ENCODE measurements at places on chromosomes 5 and 9.
A peak's percentile ranks its signal among the peaks of the same experiment; 100 is the strongest.

- no peak for DNase-seq
Measured at GRCh38 chr5:15371184-15371583, 128.8 kb upstream of the FBXL7 start.

DNA sequence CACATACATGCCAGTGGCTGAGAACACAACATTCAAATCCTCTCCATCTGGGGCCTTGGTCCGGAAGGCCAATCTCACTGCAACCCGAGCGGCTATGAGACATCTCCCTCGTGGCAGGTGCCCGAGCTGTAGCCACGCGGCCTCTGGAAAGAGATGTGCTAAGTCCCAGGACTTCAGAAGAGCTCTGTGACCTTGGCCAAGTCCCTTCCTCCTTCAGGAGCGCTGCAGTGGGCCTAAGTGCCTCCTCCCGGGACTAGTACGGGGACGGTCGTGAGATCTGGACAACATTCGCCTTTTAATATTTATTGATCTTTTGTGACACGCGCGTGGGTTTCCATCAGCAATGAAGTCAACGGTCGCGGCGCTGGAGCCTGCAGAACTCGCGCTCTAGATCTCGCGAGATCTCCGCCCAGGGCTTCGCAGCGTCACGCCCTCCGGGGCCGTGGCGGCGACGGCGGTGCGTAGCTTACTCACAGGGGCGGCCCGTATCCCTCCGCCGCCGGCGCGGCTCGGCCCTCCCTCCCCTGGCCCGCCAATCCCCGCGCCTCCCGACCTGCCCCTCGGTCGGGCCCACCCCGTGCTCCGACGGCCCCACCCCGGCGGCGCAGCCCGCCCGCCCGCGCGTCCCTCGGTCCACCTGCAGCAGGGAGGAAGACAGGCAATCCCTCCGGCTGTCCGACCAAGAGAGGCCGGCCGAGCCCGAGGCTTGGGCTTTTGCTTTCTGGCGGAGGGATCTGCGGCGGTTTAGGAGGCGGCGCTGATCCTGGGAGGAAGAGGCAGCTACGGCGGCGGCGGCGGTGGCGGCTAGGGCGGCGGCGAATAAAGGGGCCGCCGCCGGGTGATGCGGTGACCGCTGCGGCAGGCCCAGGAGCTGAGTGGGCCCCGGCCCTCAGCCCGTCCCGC is at the start of gene UBE2D2:
Gene UBE2D2, plus strand, starts transcription at position 588 of the 903 bp plus-strand sequence. CDS start 453 bp downstream, outside the sequence.
- peak; percentile 95 for DNase-seq

GRCh38 chr9:127446713-127447415 is 4.3 kb downstream of the RPL12 start:
- no peak for DNase-seq

- DNase-seq, result no peak
Measured at GRCh38 chr9:107394264-107394663, 95.3 kb downstream of the KLF4 start.

DNA sequence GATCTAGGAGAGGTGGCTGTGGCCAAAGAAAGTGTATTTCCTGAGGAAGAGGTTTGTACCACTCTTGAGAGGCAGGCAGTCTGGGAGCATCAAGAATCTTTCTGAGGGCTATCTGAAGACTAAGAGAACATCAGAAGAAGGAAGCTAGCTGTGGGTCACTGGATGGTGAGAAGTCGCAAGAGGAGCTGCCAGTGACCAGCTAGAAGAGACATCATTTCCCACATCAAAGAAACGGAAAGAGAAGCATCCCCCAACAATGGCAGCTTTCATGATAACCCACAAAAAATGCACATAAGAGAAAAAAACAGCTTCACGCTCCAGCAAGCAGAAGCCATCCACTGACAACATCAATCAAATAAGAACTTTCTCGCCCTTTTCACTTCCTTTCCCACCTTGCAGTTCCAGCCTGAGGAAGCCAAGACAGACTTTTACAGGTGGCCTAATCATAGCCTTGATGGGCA is 25.0 kb upstream of the CEP78 start:
- no peak for DNase-seq

GRCh38 chr9:116569111-116569510 is 118.0 kb upstream of the TRIM32 start:
- DNase-seq, result no peak

- DNase-seq, result no peak
Measured at GRCh38 chr5:135232958-135233357, 166.1 kb downstream of the MACROH2A1 start.

DNA sequence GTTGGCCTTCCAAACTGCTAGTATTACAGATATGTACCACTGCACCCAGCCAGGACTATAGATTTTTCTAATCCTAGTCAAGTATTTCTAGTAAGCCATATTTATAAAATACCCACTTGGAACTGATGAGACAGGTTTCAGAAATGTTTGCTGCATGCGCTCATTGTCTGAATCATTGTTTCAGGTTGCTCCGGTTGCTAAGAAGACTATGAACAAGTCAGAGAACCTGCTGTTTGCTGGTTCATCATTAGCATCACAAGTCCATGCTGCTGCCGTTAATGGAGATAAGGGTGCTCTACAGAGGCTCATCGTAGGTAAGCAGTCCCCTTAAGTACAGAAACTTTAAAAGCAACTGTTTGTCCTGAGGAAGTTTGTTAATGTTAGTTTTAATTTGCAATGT is 5.3 kb downstream of the INVS start:
- DNase-seq, result no peak

- DNase-seq, result no peak
Measured at GRCh38 chr5:41686191-41686590, 175.8 kb upstream of the PLCXD3 start.

DNA sequence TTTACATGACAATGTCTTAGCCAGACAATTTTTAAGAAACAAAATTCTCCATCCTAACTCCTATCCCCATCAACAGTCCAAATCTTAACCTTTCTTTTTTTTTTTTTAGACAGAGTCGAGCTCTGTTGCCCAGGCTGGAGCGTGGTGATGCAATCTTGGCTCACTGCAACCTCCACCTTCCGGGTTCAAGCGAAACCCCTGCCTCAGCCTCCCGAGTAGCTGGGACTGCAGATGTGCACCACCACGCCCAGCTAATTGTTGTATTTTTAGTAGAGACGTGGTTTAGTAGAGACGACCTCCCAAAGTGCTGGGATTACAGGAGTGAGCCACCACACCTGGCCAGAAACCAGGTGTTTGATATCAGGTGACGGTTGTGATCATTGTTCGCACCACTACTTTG is 10.2 kb downstream of the ABL1 start:
- no peak for DNase-seq

Data from H4 (cell line).